Ovary (tissue), 10 donors: ENCODE measurements at places on chromosomes 4 and X.

DNA sequence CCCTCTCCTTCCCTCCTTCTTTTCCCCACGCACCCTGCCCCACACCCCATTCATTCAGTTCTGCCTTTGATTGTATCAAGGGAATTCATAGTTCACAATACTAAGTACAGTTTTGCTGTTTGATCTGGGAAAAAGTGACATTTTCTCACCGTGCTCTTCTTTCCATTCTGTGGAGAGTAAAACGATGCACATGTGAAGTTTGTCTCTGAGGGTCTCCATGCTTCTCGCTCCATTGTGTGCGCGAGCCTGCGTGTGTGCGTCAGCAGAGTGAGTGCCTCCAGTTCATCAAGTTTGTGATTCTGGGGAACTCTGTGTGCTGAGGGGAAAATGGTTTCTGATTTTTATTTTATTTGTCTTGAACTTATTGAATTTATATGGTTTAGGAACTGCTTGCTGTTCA is 1.9 kb downstream of the STK26 start:
- no peak for DNase-seq

DNA sequence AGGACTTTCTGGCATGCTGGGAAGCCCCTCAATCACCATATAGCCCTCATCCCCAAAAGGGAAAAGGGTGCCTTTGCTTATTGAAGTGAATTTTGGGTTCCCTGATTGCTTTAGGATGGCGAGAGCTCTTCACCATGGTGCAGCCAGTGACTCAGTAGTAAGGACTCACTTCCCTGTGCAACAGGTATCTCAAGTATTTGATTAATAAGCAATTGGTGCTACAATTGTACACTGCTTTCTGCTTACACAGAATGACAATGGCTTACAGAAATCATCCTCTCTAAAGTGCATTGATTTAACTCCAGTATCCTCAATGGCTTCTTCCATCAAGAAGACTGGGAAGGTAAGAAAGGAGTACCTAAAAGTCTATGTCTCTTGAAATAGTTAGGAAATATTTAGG is 143.7 kb upstream of the SMIM10 start:
- DNase-seq, result no peak

GRCh38 chrX:132022967-132023895 is at the start of gene STK26:
TSS of gene STK26 (plus strand) at chrX:132023302. CDS start at chrX:132023618, 316 bp downstream.
- peak; percentile 45 for DNase-seq

DNA sequence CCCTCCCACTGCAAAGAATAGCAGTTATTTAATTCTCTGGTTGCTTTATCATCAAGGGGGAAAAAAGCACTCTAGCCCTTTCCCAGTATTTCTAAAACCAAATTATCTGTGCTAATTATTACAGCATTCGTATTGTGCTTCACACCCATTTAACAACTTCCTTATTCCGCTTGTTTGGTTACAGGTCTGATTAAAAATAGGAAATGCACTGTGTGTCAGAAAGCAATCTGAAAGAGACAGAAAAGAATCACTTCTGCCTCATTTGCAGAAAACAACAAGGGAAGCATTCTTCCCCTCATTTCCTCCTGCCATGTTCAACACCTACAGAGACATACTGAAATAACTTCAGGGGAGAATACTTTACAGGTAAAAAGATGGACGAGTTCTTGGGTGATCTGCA is 114.9 kb upstream of the MAP3K15 start:
- DNase-seq, result no peak

GRCh38 chr4:28226962-28227361 is 1366.3 kb downstream of the STIM2 start:
- DNase-seq, result no peak

DNA sequence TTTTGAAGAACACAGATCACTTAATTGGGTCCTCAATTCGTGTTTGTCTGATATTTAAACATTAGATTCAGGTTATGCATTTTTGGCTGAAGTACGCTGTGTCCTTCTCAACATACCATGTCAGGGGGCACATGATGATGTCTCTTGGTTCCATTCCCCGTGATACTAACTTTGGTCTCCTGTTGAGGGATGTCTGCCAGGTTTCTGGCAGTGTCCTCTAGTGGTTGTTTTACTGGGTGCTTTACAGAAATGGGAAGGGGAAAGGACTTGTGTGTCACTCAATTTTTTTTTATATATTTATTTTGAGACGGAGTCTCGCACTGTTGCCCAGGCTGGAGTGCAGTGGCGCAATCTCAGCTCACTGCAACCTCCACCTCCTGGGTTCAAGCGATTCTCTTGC is 58.2 kb downstream of the WWC2 start:
- DNase-seq, result no peak

GRCh38 chr4:107757864-107758476 is 37.9 kb upstream of the PAPSS1 start:
- no peak for DNase-seq

GRCh38 chr4:147847751-147848590 is 116.1 kb downstream of the ARHGAP10 start:
- DNase-seq, result no peak
